Pancreas (tissue), 10 donors: ENCODE measurements at places on chromosomes 11 and 22.

- no peak for DNase-seq
Observed at GRCh38 chr22:39953101-39953500, 7.1 kb upstream of the TMA7B start.

- no peak for DNase-seq
Observed at GRCh38 chr11:17979770-17980371, 33.0 kb downstream of the SERGEF start.

DNA sequence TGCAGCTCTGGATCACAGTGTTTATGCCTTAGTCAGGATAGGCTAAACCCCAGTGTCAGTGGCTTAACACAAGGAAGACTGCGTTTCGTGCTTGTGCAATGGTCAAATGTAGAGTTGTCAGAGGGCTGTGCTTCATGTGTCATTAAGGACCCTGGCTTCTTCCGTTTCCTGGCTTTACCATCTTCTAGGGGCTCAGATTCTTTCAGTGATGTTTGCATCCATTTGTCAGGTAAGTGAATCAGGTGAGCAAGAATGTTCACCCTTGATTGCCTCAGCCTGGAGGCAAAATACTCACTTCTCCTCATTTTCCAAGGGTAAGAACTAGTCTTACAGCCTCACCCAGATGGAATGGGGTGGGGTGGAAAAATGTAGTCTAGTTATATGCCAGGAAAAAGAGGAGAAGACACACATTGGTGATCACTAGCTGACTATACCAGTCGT, 20.5 kb upstream of the AMOTL1 start:
- DNase-seq: no peak

- DNase-seq: no peak
Observed at GRCh38 chr22:35378621-35379020, 2.3 kb upstream of the HMOX1 start.

- peak; percentile 77 for DNase-seq
Observed at GRCh38 chr11:35265755-35266454, 126.9 kb downstream of the CD44 start.

GRCh38 chr11:47620836-47621378, 21.5 kb downstream of the MTCH2 start:
- DNase-seq: no peak

GRCh38 chr11:113278481-113278880, 35.9 kb upstream of the TTC12 start:
- DNase-seq: no peak

- DNase-seq: no peak
Observed at GRCh38 chr22:44988671-44989070, 21.1 kb downstream of the PHF21B start.

DNA sequence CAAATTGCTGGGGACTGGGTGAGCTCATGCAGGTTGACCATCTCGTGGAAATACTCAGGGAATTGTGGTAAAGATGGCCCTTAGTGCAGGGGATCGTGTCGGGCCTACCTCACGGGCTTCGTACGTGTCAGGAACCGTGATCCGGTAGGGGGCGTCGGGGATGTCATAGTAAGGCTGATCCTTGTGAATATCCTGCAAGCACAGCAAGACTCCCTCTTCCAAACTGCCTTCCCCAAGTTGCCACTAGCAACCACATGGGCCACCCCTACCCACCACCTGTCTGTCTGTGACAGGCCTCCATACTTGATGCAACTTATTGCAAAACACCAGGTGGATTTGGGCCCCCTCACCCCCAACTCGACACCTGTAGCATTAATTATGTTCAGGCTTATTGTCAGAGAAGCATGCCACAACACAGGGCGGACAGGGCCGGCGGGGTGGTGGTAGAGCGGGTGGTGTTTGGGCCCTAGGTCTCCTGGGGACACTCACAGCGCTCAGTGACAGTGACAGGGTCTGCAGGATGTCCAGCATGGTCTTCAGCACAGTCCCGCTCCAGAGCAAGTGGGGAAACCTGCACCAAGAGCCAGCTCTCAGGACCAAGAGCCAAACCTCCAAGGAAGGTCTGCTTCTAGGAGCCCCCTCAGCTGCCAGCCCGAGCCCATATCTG, 22.6 kb upstream of the SERPIND1 start:
- no peak for DNase-seq

GRCh38 chr11:13947379-13947778, 15.1 kb upstream of the SPON1 start:
- no peak for DNase-seq

DNA sequence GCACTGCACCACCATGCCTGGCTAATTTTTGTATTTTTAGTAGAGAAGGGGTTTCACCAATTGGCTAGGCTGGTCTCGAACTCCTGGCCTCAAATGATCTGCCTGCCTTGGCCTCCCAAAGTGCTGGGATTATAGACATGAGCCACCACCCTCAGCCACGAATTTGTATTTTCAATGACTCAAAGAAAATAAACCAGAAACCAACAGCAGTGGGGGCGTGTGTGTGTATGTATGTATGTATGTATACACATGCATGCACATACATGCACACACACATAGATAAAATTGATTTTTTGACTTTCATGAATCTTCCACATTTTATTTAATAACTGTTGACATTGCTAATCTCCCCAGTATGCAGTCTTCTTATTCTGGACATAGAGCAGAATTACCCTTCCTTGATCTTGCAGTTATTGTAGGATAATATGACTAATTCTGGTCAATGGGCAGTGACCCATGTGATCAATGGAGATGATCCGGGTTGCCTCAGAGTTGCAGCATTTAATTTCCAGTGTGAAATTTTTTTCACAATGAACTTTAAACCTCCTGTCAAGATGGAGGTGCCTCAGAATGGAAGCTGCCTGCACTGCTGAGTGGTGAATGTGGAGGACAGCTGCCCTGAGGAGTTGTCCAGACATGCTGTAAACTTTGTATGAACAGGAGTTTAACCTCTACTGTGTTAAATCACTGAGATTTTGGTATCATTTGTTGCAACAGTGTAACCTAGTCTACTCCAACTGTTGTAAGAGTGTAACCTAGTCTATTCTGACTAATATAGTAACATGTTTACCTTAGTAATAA, 12.8 kb upstream of the PTPN5 start:
- DNase-seq: no peak
